Effector CD8-positive, alpha-beta T cell (primary cell): ENCODE measurements at places on chromosomes 7 and 10.

DNA sequence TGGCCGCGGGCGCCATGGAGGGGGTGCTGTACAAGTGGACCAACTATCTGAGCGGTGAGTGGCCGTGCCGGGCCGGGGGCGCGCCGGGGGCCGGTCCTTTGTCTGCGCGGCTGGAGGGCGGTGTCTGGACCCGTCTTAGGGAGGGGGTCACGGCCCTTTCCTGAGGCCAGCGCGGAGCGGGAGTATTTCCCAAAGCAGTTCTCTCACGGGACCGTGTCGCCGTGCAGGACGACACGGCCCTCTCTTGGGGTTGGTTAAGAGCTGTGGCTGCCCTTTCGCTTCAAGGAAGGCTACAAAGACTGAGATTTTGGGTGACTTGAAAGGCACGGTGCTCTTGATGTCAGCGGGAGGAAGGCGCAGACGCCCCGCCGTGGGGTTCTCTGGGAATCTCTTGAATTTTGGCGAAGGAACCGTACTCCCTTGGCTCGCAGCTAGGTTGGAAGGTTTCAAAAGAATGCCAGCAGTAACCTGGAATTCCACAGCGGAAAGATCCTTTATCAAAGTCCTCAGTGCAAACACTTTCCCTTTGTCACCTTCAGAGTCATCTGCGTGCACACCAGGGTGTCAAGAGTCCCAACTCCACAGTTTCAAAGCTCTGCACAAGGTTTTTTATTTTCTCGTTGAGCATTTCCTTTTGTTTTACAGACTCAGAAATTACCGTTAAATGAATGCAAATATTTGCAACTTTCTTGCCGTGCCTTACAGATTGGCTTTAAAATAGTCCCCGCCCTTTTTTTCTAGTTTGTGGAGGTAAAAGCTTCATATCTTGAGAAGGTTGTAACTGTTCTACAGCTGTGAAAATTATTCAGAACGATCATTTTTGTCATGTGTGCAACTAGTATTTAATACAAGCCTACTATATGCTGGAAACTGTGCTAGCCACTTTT lies 780 bp downstream of the PLEKHA8 start:
- peak; percentile 16 for DNase-seq

- DNase-seq: no peak
Observed at GRCh38 chr10:9024210-9024609, 969.7 kb downstream of the GATA3 start.

GRCh38 chr7:90931986-90932916 lies 332.0 kb upstream of the FZD1 start:
- no peak for DNase-seq

DNA sequence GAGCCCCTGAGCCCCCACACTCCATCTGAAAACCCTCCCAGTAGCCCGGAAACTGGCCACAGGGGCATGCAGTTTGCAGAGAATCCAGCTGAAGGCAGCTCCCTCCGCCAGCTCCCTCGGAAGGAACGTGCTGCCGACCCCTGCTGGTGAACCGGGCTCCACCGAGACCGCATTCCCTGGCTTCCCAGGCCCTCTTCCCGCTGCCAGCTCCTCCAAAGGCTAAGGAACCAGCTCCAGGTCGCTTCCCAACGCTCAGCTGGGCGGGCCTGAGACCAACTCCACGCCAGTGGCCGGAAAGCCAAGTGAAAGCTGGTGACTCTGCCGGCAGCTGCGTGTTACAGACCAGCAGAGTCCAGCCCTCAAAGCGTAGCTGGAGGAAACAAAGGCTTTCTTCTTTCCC lies 35.8 kb downstream of the GPER1 start:
- no peak for DNase-seq

DNA sequence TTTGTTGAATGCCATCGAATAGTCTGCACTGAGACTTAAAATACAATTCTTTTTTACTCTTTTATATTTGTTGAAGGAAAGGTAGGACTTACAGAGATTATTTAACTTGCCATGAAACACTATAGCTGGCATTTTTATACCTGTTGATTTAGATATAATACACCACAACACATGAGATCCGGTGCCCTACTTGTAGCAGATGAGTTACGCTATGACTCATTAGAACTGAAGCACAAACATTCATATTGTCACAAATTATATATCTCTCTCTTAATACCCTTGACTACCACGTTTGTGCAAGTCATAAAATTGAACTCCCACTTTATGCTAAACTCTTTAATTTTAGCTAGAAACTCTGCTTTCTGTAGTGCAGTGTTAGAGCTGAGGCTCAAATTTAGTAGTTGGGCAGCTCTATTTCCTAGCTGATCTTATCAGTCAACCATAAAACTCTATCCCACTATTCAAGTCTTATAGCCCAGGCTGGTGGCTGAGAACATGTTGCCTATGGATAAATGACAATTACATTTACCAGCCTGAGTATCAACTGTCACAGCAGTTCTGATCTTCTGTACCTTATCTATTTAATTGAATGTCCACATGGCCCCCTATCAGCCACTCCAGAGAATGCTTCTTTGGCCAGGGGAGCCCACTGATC lies 137.4 kb upstream of the SEMA3D start:
- DNase-seq: no peak

- no peak for DNase-seq
Observed at GRCh38 chr7:87204933-87205332, 14.6 kb downstream of the TMEM243 start.

DNA sequence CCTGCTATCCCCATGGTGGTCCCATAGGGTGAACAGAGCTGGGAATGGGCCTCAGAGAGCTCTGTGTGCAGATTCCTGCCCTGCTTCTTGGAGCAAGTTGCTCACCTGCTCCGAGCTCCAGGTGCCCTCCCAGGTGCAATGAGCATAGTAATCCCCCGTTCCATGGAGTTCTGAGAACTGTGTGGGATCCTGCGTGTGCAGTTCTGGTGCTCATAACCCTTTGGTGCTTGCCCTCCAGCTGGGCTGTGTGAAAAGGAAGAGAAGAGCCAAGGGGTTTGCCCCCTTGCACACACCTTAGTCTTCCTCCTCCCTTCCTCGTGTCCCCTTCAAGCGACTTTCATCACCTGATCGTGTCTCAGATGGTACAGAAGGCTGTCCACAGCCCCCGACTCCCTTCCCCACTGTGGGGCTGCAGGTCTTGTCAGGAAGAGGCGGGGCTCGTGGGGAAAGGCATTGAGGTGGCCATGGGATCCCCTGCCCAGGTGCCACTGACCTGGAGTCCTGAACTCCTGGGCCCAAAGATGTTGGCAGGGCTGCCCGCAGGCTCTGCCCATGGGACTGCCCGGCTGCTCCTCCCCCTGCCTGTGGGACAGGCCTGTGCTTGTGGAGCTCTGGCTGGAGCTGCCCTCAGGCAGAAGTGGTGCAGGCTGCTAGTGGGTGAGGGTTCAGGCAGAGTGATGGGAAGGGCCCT lies 21.9 kb upstream of the ZNF488 start:
- no peak for DNase-seq

DNA sequence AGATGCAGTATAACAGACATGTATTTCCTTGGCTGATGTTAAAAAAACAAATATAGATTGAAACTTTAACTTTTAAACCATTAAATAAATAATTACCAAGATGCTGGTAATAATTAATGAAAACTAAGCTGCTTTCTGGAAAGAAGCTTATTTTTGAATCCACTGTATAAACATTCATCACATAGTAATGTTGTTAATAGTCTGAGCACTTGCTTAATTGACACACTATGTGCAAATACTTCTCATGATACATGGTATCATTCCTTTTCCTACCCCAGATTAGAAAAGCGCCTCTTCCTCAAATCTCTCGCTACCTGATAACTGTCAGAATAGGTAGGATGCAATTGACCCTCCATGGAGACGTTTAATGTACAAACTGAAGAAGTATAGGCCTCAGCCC lies 15.0 kb upstream of the COL28A1 start:
- no peak for DNase-seq

DNA sequence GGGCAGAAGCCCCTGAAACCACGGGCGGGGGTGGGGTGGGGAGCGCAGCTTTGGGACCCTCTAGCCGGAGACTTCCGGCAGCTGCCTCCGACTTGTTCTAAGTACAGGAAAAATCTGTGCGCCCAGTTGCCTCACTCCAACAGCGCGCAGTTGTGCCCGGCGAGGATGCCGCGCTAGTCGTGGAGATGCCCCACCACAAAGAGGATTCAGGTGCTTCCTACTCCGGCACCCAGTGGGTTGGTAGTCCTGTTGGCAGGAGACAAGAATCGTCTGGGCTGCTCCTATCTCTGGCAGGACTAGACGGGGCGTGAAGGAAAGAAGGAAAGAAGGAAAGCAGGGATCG lies 465 bp upstream of the NPY start:
- no peak for DNase-seq

GRCh38 chr7:47787249-47788069 lies 160.8 kb downstream of the PKD1L1 start:
- DNase-seq: no peak

DNA sequence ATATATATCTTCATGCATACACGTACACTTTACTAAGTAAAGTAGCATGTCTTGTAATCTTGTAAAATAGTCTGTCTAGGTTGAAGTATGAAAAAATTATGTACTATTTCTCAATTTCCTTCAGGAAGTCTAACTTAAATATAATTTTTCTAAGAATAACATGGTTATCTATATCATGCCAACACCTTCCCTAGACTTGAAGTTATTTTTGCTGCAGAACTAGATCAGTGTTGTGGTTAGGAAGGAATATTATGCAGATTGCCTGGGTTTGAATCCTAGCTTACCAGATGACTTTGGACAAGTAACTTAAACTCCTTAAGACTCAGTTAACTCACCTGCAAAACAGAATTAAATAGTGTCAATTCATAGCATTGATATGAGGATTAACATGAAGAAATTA lies 142.2 kb upstream of the SEMA3A start:
- no peak for DNase-seq

GRCh38 chr7:65974876-65975275 lies 7.1 kb downstream of the GUSB start:
- DNase-seq: no peak

DNA sequence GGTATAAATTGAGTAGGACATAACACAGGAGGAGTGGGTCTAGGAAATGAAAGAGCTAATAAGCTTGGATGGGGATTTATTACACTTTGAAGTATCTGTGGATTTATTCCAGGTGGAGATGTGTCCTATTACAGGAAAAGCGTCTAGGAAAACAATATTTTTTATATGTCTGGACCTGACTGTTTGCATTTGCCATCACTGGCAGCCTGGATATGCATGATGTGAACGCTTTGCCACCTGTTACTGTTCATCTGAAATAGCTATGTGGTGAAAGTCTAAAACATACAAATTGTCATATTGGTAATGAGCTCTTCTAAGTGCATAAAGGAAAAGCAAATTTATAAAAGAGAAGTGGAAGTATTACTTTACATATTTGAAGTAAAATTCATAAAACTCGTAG lies 31.6 kb upstream of the AGMO start:
- DNase-seq: no peak

GRCh38 chr10:19730907-19731217 lies 85.4 kb upstream of the PLXDC2 start:
- no peak for DNase-seq

DNA sequence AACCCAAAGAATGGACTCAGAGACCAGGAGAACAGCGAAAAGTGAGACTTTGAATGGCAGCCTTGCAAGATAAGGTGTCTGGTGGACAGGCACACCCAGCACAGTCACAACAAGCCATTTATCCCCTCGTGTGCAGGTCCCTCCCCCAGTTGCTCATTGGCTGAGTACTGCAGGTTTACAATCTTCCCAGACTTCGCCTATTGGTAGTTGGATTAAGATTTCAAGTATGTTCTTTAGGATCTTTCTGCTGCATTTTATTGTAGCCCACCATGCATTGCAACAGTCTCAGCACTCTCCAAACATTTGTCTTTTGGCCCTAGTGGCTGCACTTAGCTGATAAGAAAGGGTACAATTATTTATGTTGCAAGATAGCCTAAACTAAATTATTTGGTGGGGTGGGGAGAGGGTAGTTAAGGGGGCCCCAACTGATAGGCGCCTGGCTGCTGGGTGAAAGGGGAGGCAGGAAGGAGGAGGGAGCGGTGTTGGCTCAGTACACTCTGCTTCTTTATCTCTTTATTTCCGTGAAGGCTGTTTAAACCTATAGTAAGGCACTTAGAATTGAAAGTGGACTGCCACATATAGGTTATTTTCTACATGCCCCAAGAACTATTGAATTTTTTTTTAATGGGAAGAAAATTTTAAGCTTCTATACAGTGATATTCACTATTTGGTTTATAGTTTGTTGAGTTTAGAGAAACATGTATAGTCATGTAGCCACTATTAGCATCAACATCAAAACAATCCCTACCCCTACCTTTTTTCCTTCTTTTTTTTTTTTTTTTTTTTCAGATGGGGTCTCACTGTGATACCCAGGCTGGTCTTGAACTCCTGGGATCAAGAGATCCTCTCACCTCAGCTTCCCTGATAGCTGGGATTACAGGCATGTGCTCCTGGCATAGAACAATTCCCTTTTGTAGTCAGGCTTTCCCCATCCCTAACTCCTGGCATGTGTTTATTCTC lies 54.2 kb downstream of the GUSB start:
- DNase-seq: no peak

- no peak for DNase-seq
Observed at GRCh38 chr10:6811153-6811552, 231.1 kb upstream of the PRKCQ start.

DNA sequence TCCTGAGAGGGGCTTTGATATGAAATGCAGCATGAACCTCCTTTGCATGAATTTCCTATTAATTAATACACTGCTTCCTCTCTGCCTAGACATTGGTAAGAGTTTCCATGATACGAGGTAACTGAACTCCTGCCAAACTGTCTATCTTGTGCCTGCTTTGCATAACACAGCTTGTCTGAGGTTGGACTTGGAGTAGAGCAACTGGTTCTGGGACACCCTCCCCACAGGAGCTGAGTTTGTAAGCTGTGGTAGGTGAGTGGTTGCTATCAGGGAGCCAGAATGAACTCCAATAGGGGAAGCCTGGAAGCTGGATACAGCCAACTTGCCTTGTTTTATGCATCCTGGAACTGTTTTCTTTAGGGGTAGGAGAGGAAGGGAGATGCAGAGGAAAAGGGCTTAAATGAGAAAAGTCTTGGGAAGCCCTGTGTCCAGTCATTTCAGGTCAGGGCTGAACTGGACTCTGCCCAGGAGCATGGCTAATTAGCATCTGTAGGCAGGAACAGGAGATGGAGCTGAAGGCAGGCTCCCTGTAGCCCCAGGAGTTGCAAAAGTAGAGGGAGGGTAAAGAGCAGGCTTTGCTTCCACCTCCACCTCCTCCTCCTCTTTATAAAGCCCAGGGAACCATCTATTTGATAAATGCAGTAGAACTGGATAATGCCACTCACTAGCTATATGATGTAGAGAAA lies 73.2 kb upstream of the GPR158 start:
- DNase-seq: no peak

DNA sequence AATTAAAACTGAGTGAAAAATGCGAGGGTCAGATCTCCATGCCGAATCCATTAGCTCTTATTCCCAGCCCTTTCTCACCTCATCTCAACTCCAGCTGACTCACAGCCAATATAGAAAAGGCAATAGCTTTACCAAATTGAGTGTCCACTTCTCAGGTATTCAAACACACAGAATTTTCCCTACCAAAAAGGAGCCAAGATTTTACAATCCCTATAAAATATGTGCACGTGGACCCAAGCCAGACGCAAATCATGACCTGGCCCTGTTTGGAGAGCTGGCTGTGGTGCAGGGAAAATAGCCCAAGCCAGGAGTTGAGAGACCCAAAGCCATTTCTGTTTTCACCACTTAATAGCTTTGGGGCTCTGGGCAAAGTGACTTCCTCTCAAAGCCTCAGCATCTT lies 379.7 kb upstream of the AUTS2 start:
- DNase-seq: no peak

- no peak for DNase-seq
Observed at GRCh38 chr10:16231734-16232435, 204.9 kb upstream of the PTER start.
